ENCODE measurements at places on chromosomes 13 and 19.

DNA sequence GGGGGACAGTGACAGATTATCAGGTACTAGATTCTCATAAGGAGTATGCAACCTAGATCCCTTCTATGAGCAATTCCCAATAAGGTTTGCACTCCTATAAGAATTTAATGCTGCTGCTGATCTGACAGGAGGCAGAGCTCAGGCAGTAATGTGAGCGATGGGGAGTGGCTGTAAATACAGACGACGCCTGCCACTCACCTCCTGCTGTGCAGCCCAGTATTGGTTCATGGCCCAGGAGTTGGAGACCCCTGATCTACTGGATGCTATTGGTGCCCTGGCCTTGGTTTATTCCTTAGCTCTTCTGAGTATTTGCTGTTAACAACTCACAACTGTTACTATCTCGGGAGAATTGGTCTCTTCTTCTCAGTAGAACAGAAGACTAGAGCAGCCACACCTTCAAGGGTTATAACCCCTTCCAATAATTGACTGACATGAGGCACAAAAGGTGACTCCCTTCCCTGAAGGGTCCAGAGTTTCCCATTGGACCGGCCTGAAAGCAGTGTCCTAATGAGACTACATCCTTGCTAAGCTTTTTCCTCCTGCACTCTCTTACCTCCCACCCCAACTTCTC lies 35.0 kb upstream of the RBM26 start:
- no peak for DNase-seq

- DNase-seq: no peak
These were observed 12.4 kb upstream of the AKAP11 start for GRCh38 chr13:42259515-42259914.

GRCh38 chr19:33192010-33192409 lies 2.1 kb upstream of the LRP3 start:
- DNase-seq: no peak

DNA sequence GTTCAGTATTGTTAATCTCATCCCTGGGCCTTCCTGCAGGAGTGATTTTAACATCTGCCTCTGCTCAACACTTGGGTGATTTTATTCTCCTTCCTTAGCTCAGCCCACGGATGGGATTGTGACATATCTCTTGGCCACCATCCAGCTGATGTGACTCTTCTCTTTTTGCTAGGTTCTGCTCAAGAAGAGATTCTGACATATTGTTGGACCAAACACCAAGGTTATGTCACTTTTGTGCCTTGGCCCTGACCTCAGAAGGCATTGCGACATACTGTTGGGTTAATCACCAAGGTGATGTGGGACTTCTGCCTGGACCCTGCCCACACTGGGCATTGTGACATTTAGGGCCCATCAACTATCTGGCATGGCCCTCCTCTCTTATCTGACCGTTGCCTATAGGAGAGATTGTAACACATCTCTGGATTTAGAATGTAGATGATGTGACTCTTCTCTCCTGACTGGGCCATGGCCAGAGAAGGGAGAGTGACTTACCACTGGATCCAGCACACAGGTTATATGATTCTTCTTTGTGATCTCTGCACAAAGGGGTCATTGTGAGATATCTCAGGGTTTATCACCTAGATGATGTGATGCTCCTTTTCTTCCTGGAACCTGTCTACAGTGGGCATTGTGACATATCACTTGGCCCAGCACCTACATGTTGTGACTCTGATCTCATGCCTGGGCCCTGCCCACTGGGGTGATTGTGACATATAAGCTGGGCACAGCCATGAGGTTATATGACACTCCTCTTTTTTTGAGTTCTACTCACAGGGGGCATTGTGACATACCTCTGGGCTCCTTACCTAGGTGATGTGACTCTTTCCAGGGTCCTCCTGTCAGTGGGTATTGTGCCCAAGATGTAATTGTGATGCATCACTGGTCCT lies 88.8 kb downstream of the ZNF429 start:
- no peak for DNase-seq

DNA sequence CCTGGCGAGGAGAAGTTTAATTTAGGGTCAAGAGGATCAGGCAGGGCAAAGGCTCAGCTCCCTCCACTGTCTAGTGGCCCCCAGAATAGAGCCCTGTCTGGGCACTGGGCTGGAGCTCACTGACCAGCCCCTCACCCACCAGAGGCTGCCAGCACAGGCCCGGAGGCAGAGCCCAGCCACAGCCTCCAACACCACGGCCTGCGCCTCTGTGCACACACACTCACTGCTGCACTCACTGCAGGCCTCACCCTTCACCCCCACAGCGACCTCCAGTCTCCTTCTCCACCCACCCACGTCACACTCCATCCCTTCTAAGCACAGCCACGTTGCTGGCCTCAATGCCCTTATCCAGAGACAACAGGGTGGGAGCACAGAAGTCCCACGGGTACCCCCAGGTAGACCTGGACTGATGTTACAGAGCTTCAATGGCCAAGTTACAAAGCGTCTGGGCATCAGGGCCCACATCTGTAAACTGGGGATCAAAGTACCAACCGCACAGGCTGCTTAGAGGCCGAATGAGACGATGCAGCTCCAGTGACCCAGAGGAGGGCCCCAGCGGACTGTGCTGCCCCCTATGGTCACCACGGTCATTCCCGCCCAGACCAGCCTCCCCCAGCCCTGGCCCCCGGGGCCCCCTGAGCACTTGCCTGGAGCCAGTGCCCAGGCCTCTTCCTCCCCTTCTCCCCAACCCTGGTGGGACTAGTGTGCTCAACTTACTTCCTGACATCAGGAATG lies 4.5 kb upstream of the PRKD2 start:
- DNase-seq: no peak

Measured in NCI-H1048 (cell line).